Amniotic stem cell (primary cell): ENCODE measurements at places on chromosomes 1 and 21.

- no peak for DNase-seq
Measured at GRCh38 chr1:229254910-229255541, 15.9 kb upstream of the RAB4A start.

- no peak for DNase-seq
Measured at GRCh38 chr1:208103597-208104513, 140.3 kb downstream of the PLXNA2 start.

DNA sequence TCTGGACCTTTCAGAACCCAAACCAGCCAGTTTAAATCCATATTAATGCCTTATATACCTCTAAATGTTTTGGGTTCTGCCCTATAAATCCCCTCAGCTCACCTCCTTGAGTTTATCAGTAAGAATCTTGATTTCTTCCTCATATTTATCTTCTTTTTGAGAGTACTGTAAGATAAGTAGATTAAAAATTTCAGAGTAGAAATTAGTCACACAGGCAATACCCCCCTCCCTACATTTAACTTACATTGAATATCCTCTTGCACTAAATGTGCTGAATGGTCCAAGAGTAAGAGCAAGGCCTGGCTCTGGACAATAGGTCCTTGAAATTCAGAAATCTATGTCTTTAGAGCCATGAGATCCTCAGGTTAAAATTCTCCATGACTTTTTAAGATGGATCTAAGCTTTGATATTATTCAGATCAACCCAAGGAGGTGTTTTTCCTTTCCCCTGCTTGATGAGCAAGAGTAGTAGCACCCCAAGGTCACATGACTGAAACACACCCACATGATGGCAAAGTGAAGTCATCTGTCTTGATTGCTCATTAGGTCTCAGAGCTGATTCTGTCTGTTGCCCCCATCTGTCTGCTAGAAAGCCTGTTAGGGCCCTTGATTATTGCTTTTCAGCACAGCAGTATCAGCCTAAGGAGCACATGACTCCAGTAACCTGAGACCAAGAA, 15.8 kb upstream of the NUP210L start:
- no peak for DNase-seq

- DNase-seq: no peak
Measured at GRCh38 chr1:46587069-46587468, 17.0 kb downstream of the MKNK1 start.

GRCh38 chr1:35866991-35867390, 16.0 kb upstream of the AGO1 start:
- no peak for DNase-seq

GRCh38 chr1:119093721-119094120, 46.7 kb downstream of the WARS2 start:
- DNase-seq: no peak

GRCh38 chr1:165050246-165050645, 306.3 kb downstream of the LMX1A start:
- no peak for DNase-seq

- no peak for DNase-seq
Measured at GRCh38 chr21:29175408-29176134, 45.1 kb downstream of the MAP3K7CL start.

DNA sequence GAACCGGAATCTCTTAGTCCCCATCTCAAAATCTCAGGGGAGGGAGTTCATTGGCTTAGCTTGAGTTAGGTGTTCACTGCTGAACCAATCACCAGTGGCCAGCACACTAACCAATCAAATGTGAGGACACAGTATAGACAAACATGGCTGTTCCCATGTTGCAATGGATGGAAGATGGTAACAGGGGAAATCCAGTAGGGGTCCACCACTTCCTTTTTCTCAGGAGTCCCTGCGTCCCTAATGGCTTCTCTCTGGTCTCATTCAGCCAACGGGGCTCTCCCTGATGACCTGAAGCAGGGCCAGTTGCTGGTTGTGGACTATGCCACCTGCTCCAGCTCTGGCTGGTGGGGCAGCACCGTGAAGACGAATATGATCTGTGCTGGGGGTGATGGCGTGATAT, 9.7 kb downstream of the CELA2B start:
- DNase-seq: no peak

DNA sequence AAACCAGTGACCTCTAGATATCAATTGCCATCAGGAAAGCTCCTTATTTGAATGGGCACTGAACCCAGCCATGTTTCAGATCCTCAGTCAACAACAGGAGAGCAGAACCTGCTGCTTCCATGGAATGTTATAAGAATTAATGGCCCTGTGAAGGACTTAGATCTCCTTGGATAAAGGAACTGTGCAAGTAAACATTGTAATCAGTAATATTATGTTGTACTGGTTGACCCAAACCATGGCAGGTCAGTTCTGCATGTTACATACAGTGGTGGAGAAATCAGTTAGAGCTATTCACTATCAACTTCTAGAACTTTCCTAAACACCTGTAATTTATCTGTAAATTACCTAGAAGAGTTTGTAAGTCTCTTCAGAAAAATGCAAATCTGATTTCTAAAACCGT, 11.2 kb upstream of the CLDN8 start:
- DNase-seq: no peak

GRCh38 chr1:177137814-177138213, 26.7 kb downstream of the ASTN1 start:
- DNase-seq: no peak
